ENCODE measurements at places on chromosomes 11 and 22. TPM values are rescaled to one million over a fixed set of nuclear protein-coding genes. Genes with fewer than 3 reads are reported as not detected.

DNA sequence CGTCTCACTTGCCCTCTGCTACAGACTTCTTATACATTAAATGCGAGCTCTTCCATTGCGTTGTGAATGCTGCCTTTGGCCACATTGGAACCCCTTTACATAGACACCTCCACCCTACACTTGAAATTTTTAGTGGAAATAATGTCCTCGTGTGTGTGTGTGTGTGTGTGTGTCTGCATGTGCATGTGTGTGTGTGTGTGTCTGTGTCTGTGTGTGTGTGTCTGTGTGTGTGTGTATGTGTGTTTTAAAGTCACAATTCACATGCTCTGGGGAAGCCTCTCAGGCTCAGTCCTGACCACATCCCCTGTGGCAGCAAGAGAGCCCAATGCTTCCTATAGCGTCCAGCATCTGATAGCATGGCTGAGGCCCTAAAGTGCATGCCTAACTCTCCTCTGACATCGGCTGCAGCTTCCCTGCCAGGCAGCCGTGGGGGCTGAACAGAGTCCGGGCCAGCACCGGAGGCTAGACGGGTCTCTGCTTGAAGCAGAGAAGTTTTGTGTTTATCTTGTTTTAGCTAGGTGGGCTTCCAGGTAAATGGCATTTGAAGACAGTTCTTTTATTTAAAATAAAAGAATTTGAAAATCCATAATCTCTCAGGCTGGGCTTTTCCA lies 64.5 kb upstream of the EMID1 start:
- DNase-seq: no peak

The UPB1 gene
- 0.52 TPM for polyA plus RNA-seq

DNA sequence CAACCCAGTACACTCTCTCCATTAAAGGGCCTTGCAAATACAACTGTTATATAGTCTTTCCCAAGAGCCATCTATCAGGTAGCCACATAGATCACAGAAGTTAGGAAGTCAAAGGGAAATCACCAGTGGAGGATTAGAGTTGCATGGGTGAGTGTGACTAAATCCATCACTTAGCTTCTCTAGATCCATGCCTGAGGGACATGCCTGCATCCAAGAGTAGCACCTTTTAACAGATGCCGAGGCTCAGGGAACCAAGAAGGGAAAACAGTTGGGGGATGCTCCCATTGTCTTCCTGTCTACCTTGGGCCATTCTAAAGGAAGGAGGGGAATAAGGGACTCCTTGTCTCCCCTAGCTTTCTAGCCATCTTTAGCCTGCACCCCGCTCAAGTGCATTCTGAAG lies 77.9 kb downstream of the XRRA1 start:
- no peak for DNase-seq

The MS4A7 gene
- polyA plus RNA-seq: 5.2 TPM

The OR52N4 gene
- 0.23 TPM for polyA plus RNA-seq

Data from muscle of leg (tissue), 16 donors.